ENCODE measurements at places on chromosomes 6 and 20. TPM values are rescaled to one million over a fixed set of nuclear protein-coding genes. Genes with fewer than 3 reads are reported as not detected.
A peak's percentile ranks its signal among the peaks of the same experiment; 100 is the strongest.

The DPPA5 gene
- not detected for total RNA-seq

DNA sequence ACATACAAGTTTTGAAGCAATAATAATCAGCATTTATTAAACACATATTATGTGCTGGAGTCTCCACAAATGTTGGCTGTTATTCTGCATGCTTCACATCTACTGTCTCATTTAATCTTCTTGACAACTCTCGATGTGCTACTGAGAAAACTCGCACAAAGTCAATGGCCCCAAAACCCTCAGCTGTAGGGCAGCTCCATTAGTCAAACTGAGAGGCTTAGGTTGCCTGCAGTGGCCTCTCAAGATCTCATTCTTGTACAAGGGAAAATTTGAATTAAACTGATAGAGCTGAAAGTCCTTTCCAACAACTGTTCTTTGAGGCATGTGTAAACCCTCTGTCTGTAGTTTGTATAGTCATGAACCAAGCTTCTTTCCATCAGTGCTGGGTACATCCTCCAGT lies 49.8 kb downstream of the MBOAT1 start:
- no peak for DNase-seq

DNA sequence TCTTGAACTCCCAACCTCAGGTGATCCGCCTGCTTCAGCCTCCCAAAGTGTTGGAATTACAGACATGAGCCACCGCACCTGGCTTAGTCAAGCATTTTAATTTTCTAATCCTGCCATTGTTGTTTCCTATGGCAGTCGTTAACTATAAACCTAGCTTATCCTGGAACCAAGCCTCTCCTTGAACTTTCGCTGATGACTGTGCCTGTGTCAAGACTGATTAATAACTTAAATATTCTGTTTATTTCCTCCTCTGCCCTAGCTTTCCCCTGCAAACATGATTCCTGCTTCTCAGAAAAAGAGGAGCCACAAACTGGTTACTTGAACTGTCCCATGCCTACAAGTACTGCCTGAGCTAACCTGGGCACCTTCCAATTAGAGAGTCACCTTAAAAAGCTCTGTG lies 1.5 kb downstream of the VNN1 start:
- DNase-seq, result peak; percentile 16

DNA sequence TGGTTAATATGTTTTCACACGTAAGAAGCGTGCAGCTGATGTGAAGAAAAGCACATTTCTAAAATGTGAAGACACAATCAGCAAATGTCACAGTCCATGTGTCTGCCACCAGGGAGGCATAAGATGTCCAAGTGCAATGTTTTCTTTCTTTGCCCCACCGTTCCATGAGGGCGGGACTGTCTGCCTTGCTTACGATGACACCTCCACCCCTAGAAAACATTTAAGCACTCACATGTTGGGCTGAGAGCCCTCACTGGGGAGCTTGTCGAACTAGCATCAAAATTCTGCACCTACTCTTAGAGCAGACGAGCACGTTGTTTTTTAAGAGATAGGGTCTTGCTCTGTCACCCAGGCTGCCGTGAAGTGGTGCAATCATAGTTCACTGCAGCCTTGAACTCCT lies 57.6 kb downstream of the PSMG4 start:
- DNase-seq, result no peak

DNA sequence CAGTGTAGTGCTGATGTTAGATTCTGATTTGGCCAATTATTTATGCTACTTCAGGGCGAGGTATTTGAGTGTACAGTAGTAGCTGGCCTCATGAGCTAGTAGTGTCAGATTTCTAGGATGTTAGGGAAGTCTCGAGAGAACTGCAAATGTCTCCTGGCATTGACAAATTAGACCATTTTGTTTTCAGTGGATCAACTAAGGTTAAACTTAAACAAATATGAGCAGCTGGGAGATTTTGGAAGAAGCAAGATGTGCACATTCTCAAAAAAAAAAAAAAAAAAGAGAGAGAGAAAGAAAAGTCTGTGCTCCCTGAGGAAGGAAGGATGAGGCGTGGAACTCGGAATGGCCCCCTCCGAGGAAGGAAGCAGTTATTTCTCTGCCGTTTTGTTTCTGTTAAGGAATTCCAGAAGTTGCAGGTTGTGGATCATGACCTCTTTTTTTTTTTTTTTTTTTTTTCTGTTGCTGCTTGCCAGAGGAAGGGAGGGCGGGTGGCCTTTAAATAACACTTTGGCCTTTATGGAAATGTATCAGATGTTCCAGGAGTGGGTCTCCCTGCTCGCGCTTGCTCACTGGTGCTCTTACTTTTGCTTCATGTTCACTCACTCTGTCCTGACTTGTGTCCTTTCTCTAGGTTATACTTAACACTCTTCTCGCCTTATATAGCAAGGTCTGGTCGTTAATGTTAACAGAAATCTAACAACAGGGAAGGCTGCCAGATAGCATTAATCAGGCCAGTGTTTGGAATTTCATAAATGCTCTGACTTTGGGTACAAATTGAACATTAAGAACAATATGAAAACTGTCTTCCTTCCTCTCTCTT lies 124.4 kb downstream of the TCP11 start:
- peak; percentile 16 for DNase-seq

DNA sequence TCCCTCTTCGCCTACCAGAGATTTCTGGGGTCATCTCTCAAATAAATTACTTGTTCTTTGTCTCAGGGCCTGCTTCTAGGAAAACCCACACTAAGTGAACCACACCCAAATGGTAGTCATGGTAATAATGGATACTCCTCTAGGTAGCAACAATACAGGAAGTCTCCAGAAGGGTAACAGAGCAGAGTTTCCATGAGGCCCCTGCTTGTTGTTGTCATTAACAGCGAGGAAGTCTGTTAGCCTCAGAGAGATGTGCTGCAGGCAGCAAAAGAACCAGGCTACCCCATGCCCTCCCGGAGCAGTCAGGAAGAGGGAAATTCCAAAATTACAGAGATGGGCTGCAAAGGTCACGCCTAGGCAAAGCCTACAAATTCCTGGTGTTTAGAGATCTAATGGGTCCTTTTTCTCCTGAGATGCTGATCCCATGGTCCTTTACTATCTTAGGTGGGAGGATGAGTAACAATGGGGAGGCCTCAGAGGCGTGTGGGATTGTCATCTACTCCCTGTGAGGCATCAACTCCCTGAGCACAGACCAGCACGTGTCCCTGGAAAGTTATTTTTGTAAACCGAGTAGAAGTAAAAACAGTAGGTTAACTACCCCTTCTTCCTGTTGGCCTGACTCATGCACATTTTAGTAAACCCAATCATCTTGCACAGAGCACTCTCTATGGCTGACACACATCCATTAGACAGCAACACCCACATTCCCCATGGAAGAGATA lies 10.1 kb downstream of the ISM1 start:
- DNase-seq, result peak; percentile 91

DNA sequence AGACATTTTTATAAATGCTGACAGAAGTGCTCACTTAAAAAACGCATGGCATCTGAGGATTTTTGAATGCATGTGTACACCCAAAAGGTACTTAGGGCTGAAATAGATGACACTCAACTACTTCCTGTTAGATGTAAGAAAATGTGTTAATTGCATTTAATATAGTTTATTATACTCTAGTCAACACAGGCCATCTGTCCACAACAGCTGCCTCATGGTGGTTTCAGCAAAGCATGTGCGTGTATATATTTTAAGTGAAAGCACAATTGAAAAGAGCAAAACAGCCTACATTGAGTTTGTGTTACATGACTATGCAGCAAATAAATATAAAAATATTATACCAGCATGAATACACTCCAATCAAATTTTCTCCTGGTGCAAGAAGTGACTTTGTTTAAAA lies 1233.0 kb upstream of the EYS start:
- no peak for DNase-seq

DNA sequence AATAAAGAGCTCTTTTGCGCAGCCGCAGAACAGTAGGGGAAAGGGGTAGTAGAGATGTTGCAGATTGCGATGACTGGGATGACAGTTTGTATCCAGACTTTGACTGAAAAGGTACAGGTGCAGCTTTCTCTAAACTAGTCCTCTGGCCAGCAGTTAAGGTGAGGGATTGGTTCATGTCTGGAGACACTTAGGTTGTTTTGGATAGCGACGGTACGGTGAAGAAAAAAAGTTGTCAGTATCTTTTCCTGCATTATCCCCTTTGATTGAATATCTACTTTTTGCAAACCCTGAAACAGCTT lies 537 bp downstream of the PRR3 start:
- no peak for DNase-seq

DNA sequence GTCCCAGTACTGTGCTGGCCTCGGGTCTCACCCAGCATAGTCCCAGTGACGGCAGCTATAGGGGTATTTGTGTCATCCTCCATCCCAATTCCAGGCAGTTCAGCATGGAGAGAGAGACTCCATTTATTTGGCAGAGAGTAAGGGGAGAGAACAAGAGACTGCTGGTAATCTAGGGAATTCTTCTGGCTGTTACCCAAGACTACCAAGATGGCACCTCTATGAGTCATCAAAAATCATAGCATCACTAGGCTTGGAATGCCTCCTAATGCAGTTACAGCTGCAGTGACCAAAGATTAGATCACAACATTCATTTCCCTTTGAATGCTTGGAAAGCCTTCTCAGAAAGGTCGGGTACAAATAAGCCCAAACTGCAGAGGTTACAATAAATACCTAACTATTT lies 660.4 kb upstream of the FLRT3 start:
- peak; percentile 32 for DNase-seq

GRCh38 chr6:318243-318890 lies 26.1 kb downstream of the DUSP22 start:
- no peak for DNase-seq

DNA sequence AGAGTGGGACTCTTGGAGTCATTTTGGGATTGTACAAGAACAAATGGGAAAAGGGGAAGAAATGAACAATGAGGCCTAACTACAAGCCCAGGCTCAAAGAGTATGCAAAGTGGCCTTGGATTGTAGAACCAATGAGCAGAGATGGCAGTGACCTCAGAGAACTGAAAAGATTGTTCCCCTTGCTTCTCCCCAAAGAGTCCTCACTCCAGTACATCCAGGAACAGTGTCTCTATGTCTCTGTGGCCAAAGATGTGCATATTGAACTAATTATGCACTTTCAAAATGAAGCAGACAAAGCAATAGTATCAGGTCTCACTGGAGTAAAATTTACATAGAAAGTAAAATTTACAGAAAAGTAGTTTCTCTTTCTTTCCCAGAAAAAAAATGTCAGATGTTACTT lies 81.0 kb downstream of the SMLR1 start:
- no peak for DNase-seq

DNA sequence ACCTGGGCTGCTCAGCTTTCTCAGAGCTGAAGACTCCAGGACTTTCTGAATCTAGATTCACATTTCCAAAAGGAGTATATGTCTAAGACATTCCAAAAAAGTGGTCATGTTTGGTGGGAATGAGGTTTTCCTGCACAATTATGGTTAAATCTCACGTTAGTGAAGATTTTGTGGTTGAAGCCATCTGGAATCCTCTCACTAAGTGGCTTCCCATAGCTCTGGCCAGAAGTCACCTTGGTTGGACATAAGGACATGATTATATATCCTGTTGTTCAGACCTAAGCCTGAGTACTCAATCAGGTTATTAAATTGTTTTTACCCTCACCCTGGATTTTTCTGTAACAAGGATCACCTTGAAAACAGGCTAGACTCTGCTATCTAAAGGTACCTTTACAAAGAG lies 176.1 kb upstream of the PLN start:
- DNase-seq, result no peak

DNA sequence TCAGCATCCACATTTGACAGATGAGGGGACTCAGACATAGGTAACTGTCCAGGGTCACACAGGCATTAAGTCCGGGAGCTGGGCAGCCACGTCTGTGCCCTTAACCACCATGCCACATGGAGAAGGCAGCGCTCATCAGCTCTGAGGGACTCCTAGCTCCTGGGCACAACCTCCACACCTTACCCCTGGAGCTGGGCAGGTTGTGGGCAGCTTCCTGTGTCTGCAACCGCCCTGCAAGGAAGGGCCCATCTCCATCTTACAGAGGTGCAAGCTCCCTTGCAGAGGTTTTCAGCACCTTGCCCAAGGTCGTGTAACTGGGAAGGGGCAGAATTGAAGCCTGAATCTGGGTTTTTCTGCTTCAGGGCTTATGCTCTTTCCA lies 7.9 kb downstream of the CCDC167 start:
- DNase-seq, result no peak

DNA sequence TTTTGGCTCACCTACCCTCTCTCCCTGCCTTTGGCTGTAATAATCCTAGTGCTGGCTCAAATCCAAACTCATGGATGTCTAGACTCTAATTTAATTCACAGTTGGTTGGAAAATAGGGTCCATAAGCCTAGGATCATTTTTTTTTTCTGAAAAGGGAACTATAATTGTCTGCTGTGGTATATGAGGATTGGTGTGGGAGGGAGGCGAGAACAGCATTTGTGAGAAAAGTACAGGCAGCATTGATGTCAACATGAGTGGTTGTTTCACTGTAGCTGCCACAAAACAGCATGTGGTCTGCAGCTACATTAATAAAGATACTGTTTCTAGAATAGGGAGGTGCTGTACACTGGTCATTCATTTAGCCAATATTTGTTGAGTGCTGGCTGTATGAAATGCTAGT lies 18.6 kb upstream of the POLR1H start:
- DNase-seq, result no peak

- DNase-seq, result peak; percentile 56
Measured at GRCh38 chr6:105326216-105326615, 76.7 kb downstream of the PREP start.

DNA sequence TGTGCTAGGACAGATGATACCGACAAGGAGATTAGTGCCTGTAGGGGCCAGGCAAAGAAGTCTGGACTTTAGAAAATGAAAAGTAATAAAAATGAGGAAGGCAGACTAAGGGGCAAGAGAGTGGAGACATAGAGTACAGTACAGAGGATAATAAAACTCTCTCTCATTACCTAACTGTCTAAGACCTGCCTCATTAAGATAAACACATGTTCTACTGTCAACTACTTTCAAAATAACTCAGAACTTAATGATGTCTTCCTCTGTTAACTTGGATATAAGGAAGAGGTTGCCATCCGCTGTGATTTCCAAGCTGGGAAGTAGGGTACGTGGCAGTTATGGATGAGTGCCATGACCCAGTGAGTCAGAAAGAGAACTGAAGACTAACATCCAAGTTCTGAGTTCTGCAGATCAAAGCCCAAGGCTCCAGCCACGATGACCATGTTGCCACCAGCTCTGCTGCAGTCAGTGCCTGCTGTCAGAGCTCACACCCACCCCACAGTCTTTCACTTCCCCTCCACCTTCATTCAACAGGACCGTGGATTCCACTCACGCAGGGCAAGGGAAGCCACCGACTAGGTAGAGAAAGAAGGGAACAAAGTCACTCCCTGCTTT lies 81.8 kb downstream of the KIF16B start:
- DNase-seq, result peak; percentile 40

All from Daoy (cell line).